Anterior cingulate cortex (tissue), 58 donors: ENCODE measurements at places on chromosomes 2 and 18.

GRCh38 chr2:6143812-6144211 is 451.6 kb downstream of the SOX11 start:
- DNase-seq: no peak

DNA sequence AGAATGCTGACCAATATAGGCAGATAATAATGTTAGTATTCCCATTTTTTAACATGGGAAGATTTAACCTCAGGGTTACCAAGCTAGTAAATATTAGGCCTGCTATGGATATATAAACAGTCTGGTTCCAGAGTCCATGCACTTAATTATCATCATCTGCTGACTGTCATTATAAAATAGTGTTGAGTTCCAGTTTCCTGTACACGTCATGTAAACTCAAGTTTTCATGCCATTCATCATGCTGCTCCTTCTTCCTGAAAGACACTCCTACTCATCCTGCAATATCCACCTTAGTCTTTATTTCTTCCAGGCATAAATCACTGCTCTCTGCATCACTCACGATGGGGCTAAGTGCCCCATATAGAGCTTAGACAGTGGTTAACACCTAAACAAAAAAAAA is 420.8 kb upstream of the SPHKAP start:
- DNase-seq: no peak

GRCh38 chr18:44765456-44765855 is 84.8 kb downstream of the SETBP1 start:
- no peak for DNase-seq

GRCh38 chr2:65186093-65186868 is 41.4 kb upstream of the ACTR2 start:
- no peak for DNase-seq

GRCh38 chr2:84858937-84859336 is 21.9 kb downstream of the TRABD2A start:
- DNase-seq: no peak

DNA sequence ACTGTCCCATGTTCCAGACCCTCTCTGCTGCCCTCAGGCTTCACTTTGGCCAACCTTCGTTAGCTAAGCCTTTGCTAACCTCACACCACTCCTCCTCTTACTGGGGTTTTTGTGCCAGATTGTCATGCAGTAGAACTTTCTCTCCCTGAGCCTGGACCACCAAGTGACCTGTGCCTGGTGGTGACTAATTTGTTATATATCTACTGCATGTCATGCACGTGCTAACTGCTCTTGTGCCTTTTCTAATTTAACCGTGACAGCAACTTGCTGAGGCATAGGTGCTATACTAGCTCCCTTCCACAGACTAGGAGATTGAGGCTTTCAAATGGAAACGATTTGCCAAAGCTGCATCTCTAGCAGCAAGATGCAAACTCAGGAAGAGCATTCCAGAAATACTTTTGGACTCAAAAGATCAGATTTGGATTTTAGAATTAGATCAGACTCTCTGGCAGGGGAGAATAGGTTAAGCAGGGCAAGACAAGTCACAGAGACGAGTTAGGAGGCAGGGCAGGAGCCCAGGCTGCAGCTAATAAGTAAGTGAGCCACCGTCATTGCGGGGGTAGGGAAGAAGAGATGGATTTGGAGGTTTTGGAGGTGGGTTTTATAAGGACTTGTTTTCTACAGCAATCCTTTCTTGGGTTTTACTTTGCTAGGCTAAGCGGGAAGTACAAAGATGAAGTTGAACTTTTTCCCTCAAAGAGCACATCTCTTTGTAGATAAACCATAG is 1.8 kb downstream of the PPP1R7 start:
- DNase-seq: no peak

DNA sequence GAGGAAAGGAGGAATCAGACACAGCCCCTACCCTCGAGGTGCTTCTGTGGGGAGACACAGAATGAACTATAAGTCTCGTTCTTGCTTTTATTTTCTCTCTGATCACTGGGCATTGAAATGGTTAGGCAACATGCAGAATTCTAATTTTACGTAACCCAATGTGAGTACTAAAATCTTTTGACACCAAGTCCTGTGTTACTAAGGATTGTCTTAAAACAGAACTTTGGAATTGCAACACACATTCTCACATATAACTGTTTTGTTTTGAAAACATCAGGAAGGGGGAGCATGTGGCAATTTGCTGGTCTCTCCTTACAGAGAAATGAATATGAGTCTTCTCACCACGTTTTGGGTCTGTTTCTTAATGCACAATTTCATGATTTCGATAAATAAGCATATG is 23.6 kb upstream of the SULT1C4 start:
- DNase-seq: no peak

- no peak for DNase-seq
Observed at GRCh38 chr18:8348051-8348720, 261.1 kb upstream of the RAB12 start.

DNA sequence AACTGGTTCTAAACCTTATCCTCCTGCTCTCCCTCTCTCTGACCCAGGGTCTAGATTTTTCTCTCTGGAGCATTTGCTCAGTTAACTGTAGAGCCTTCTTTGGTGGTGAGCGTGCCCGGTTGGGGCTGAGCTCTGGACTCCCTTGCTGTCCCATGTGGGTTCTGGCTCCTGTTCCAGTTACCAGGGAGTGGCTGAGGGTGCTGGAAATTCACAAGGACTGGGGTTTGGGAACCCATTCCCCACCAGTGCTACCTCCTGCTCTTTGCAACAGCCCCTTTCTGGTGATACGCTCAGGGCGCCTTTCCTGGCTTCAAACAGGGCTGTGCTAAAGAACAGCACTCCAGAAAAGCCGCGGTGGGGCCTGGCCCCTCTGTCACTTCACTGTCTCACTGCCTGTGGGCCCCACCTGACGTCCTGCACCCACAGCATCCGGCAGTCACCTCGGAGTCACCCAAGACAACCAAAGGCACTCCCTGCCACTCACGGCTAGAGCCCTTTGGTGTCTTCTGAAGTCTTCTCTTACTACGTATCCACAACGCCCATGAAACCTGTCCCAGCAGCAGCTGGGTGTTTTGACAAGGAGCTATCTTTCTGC is 41.3 kb downstream of the CAPN13 start:
- DNase-seq: no peak

DNA sequence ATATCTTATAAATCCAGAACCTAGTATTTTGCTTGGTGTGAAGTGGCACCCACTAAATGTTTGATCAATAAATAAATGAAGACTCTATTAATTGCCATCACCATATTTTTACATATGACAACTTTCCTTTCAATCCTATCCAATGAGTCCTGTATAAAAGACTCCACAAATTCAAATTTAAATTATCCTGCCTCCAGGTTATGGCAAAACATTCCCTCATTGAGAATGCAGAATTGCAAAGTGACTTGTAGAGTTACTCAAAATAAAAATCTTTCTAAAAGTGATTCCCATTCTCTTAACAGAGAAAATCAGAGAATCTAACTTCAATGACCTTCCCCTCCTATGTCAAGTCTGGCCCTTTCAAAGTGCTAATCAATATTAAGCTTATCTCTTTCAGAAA is 236.8 kb downstream of the GRB14 start:
- no peak for DNase-seq

GRCh38 chr2:46383784-46384456 is 86.7 kb downstream of the EPAS1 start:
- DNase-seq: no peak

GRCh38 chr2:201246280-201246679 is 14.1 kb upstream of the CASP8 start:
- no peak for DNase-seq

- DNase-seq: no peak
Observed at GRCh38 chr2:64515086-64515485, 9.0 kb upstream of the AFTPH start.

GRCh38 chr2:217695033-217695520 is 307.7 kb downstream of the TNS1 start:
- DNase-seq: no peak

DNA sequence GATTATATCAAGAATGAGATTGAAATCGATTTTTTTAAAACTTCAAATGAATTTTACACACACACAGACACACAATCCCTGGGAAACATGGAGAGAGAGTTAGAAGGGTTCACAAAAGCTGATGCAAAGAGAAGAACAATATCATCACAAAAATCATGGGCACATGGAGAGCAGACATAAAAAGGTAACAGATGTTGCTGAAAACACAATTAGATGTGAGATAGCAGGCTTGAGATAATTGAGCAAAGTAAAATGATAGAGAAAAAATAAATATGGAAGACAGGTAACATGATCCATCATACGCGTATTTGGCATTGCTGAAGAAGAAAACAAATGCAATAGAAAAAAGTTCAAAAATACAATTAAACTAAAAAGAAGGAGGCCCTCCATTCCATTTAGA is 11.6 kb upstream of the B4GALT6 start:
- DNase-seq: no peak

DNA sequence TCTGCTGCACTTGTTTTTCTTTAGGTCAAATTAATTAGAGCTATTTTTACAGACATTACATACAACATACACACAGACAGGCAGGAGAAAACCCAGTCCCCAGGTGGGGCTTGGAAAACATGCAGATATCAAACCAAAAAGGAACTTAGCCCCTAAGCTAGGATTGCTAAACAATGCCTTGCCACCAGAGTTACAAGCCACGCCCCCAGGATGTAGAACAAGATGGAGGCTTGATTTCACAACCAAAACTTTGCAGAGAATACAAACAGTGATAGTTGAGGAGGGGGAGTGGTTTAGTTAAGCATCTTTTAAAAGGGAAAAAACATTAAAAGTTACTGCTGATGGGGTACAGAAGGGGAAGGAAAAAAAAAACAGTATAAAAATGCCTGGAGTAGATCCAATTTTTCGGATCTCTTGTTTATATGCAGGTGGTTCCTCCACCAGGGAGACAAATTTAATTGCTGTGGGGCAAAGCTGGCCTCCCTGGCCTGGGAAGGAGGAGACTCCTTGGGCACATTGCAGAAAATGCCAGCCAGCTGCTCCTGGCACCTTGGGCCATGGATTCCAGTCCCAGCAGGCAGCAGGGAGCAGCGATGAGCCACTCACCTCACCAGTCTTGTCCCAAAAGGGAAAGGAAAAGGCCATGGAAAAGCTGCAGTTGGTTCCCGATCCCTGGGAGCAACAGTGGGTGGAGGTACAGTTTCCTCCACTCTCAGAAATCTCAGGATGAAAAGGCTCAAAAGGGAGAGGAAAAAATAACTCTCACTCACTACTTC is 348.4 kb upstream of the REG3G start:
- no peak for DNase-seq

DNA sequence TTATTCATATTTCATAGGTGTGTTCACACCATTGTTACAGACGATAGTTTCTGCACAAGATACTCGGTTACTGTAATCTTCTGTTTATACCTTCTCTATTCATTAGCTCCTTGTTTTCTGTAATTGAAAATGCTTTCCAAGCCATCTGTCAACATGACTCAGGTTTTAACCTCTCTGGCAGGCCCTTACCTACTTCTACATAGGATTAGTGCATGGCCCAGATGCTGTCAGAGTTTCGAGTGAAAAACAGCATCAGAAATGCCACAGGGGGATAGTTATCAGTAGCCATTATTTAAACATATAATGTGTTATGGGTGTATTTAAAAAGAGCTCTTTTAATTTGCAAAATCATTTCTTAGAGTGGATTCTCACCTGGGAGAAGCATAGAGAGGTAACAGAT is 596.4 kb downstream of the FBXO15 start:
- no peak for DNase-seq

DNA sequence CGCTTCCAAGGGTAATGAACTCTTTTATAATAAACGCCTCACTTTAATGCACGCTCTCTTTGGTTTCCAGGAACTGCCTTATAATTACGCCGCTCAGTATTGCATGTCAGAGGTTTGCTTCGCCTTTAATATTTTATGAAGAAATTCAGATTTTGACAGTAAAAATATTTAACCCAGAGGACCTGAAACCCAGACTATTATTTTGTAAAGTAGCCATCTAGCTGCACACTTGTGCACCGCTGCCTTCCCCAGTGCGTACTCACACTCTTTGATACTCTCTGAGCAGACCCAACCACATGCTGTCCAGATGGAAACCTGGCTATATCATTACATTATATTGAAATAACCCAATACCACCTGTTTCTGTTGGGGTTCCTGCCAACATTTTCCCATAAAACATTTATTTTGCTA is 270.1 kb downstream of the C1D start:
- no peak for DNase-seq

DNA sequence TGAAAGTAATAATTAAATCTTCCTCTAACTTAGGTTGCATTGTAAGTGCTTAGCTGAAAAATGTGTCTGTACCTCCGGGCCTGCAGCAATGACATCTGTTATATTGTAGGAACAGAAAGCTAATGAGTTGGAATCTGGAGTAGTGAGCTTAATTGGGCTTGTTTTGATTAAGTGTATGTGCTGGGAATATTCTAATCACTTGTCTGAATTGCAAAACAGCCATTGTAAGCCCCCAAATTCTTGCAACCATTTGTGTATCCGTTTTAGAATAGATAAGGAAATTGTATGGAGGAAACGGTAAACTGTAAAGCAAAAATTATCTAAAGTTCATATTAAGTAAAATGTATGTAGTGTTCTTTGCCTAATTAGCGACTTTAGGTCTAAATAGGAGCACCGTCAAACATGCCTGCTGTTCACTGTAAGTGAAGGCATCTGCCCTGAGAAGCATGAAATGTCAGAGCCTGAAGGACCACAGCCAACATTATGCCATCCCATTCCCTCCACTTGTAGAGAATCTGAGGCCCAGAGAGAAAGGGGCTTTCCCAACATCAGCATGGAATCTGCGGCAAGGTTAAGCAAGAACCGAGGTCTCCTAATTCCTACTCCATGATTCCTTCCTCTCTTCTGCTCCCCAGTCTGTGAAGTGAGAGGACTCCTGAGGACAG is 466.4 kb downstream of the TDRD15 start:
- no peak for DNase-seq

GRCh38 chr2:163471947-163472346 is 263.9 kb downstream of the FIGN start:
- DNase-seq: no peak

DNA sequence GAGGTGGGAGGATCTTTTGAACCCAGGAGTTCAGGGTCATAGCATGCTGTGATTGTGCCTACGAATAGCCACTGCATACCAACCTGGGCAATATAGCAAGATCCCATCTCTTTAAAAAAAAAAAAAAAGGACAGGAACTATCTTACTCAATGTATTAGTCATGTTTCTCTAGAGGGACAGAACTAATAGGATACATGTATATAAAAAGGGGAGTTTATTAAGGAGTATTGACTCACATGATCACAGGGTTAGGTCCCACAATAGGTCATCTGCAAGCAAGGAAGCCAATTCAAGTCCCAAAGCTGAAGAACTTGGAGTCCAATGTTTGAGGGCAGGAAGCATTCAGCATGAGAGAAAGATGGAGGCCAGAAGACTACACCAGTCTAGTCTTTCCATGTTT is 18.8 kb upstream of the CASP10 start:
- DNase-seq: no peak
